ENCODE measurements at places on chromosomes 5 and 9. TPM values are rescaled to one million over a fixed set of nuclear protein-coding genes. Genes with fewer than 3 reads are reported as not detected.

Gene OR13C5
- not detected for total RNA-seq

Gene PCDHA6
- total RNA-seq, result 0.09 TPM

Gene SLC12A2
- total RNA-seq, result 36.5 TPM

Gene ARHGEF39
- 0.17 TPM for total RNA-seq

Gene SHISAL2B
- not detected for total RNA-seq

Gene CDKN2A
- 2.5 TPM for total RNA-seq

Gene PCDHGB1
- 1.6 TPM for total RNA-seq

Gene GARIN3
- total RNA-seq, result not detected

Gene ZFP2
- total RNA-seq, result 0.33 TPM

Gene TRPM3
- total RNA-seq, result 0.11 TPM

Gene DMRTA1
- total RNA-seq, result 0.26 TPM

Gene CER1
- total RNA-seq, result not detected

Gene PCDHGA8
- total RNA-seq, result 1.5 TPM

Gene OR1Q1
- not detected for total RNA-seq

Gene CEP78
- total RNA-seq, result 13.2 TPM

Gene TPRN
- 2.3 TPM for total RNA-seq

Gene FABP6
- not detected for total RNA-seq

Gene IER5L
- 20.4 TPM for total RNA-seq

Gene PCDHGA11
- 6.7 TPM for total RNA-seq

Gene CDH9
- total RNA-seq, result not detected

Gene TUBB4B
- 80.8 TPM for total RNA-seq

Gene NANS
- 83.1 TPM for total RNA-seq

Gene ADGRV1
- 0.11 TPM for total RNA-seq

Gene DOLK
- total RNA-seq, result 27.3 TPM

Gene GAPT
- not detected for total RNA-seq

Gene FOXD1
- total RNA-seq, result 0.09 TPM

Gene ARHGEF37
- 12.2 TPM for total RNA-seq

Gene CIZ1
- total RNA-seq, result 12.4 TPM

Gene DND1
- total RNA-seq, result 0.09 TPM

Gene TMEM203
- 23.5 TPM for total RNA-seq

Gene PSAT1
- total RNA-seq, result 6.5 TPM

Gene ANGPTL2
- total RNA-seq, result 7.8 TPM

Gene MELK
- total RNA-seq, result 5.7 TPM

Gene GALT
- 29.8 TPM for total RNA-seq

Gene CARD6
- 50.4 TPM for total RNA-seq

Gene TLE1
- 59.9 TPM for total RNA-seq

Gene TAF11L14
- total RNA-seq, result not detected

Gene SLIT3
- under 0.01 TPM for total RNA-seq

Gene FBN2
- 4.3 TPM for total RNA-seq
